Mesothelial cell of epicardium (in vitro differentiated cells): ENCODE measurements at places on chromosomes 2 and 18.

GRCh38 chr2:226497146-226497909 lies 302.3 kb downstream of the IRS1 start:
- DNase-seq, result no peak

DNA sequence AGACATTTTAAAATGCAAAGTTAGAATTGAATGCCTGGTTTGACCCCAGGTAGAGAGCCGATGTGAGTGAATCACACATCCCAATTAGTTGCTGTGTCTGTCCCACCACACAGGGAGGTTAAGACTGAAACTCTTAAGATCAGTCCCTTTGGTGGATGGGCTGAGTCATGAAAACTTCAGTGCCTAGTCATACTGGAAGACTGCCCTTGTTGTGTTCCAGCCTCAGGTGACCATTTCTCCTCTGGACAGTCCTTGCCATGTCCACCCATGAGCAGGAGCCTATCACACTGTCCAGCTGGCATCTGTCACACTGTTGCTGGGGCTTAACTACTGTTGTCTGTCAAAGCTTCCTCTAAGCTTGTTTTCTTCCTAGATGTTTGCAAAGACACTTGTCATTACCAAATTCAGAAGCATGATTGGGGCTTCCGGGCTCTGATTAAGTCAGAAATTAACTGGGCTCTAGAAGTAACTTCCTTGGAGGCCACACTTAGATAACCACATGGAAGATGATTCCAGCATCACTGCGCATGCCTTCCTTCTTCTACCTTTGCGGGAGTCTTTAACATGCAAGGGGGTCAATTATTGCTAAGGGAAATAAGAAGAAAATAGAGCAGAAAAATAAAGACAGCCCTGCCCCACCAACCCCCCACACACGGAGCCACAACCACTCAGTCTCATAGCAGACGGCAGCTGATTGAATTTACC lies 21.3 kb downstream of the CYRIA start:
- no peak for DNase-seq

DNA sequence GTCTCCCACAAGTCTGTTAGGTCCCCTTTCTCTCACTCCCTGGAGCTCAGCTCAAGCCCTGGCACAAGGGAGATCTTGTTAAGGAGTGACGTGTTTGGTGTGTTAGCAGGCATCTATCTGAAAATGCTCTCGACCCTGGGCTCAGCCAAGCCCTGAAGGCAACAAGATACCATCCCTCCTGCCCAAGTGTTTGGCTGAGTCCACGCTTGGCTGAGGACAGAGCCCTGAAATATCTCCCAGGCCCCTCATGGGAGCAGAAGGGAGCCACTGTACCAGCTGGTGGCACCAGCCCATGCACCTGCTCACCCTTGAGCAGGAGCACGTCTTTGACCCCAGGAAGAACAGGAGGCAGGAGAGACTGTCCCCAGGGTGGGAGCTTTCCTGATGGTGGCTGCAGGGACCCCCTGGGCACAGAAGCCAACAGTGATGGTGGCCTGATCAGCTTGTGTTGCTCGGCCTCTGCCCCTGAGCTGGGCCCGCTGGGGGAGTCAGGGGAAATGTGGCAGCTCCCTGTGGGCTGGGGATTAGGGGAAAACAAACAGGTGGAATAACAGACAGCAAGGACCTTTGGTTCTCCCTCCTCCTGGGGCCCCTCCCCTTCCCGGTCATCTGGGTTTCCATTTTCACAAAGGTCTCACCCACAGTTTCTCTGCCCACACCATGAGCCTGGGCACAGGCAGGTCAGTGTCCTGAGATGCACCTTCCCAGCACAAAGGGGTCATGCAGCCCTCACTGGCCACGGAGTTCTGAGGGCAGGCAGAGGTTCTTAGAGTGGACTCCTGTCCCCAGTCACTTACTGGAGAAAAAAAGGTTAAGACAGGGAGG lies 91.6 kb downstream of the RHOB start:
- no peak for DNase-seq

- no peak for DNase-seq
Measured at GRCh38 chr2:124973396-124973795, 948.3 kb downstream of the CNTNAP5 start.

- DNase-seq, result no peak
Measured at GRCh38 chr2:155424518-155424917, 726.0 kb downstream of the KCNJ3 start.

GRCh38 chr2:102463160-102463559 lies 9.9 kb upstream of the SLC9A4 start:
- DNase-seq, result no peak

DNA sequence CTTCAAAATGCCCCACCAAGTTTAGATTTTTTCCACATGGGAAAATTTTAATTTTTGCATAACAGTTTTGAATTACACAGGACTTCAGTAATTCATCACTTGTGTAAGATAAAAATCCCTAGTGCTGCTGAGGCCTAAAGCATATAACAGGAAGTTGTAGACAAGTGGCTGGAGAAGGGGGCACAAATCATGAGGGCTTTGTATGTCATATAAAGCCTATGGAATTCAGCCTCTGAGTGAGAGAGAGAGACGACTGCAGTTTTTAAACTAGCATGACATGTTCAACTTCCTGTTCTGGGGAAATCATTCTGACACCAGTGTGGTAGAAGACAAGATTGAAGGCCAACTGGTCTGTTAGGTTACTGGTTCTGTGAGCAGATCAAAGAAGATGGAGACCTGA lies 187.3 kb upstream of the CHST9 start:
- DNase-seq, result no peak

DNA sequence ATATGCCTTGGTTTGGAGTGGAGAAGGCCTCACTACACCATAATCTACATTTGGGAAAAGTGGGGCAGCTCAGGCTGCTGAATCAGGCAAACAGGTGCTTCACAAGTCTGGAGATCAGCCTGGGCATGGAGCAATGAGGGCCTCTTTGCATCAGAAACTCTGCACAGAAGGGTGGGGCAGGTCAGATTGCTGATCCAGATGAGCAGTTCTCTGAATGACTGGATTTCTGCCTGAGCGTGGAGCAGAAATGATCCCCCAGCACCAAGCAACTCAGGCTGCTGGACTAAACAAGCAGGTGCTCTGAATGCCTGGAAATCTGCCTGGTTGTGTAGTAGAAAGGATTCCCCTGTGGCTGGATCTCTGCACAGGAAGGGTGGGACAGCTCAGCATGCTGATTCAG lies 605.3 kb upstream of the ZNF804A start:
- DNase-seq, result no peak

DNA sequence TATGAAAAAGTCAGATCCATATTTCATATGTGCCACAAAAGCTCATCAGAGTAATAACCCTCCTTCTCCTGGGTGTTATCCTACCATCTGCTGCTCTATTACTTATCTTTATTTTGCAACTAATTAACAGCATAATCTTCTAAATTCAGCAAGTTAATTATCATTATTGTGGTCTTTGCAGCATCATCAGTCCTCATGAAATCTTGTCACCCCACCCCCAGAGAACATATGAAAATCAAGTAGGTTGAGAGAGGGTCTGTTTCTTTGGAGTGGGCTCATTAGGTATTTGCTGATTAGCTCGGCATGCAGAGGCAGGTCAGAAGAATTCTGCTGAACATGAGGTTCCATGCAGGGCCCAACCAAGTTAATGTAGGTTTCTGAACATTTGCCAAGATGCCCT lies 64.8 kb downstream of the ATF2 start:
- no peak for DNase-seq

GRCh38 chr2:217444932-217445331 lies 557.9 kb downstream of the TNS1 start:
- no peak for DNase-seq

GRCh38 chr2:237236188-237236587 lies 150.5 kb downstream of the COPS8 start:
- DNase-seq, result no peak

- no peak for DNase-seq
Measured at GRCh38 chr18:67590571-67591141, 74.1 kb upstream of the DSEL start.

- DNase-seq, result no peak
Measured at GRCh38 chr2:151632993-151633565, 101.2 kb downstream of the NEB start.

- no peak for DNase-seq
Measured at GRCh38 chr2:162317861-162318327, 590 bp downstream of the IFIH1 start.

GRCh38 chr2:170248574-170249393 lies 70.8 kb downstream of the MYO3B start:
- DNase-seq, result no peak

DNA sequence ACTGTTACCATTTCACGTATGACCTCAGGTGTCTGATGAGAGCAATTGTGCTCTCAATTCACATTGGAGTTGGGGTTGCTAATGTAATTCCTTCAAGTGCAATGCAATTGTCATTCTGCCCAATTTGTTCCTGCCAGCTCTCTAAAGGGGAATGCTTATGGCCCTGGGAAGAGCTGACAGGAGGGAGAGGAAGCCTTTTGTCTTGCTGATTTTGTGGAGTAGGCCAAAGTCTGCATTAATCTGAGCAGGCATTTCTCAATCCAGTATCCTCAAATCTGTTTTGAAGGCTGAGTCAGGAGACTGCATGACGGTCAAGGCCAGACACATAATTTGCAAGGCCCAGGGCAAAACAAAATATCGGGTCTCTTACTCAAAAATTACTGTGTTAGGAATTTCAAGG lies 326.4 kb upstream of the SPHKAP start:
- DNase-seq, result no peak

DNA sequence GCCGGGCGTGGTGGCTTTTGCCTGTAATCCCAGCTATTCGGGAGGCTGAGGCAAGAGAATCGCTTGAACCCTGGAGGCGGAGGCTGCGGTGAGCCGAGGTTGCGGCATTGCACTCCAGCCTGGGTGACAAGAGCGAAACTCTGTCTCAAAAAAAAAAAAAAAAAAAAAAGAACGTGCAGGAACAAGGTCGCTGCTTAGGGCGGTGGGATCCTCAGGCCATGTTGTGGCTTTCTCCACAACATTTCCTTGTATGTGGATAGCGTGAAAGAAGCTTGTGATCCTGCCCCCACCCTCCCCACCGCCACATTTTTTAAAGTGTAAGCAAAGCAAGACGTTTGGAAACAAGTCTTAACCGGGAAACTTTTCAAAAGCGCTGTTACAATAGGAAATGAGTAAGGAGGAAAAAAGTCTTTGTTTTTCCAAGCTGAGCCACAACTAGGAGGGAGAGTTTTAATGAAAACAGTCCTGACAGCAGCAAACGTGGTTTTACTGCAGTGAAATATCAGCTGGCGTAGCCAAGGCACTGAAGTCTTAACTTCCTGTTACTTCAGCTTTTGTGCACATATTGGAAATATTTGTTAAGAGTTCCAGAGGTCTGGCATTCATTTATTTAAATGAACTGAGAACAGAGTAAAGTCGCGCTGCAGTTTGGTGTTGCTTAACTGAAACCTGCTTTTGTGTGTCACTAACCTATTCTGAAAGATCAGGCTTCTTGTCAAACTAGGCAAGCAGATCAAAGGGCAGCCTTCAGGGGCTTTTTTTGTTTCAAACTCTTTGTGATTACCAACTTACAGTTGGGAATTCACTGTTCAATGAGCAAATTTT lies 3.8 kb downstream of the TGIF1 start:
- DNase-seq, result no peak

GRCh38 chr2:150167711-150168110 lies 319.8 kb downstream of the RND3 start:
- DNase-seq, result no peak

DNA sequence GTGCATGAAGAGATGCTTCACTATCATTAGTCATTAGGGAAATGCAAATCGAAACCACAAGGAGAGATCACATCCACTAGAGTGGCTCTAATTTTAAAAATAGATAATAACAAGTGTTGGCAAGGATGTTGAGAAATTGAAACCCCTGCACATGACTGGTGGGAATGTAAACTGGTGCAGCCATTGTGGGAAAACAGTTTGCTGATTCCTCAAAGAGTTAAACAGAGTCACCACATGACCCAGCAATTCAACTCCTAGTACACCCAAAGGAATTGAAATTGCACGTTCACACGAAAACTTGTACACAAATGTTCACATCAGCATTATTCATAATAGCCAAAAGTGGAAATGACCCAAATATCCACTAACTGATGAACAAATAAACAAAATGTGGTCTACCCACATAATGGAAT lies 179.5 kb downstream of the BCL2 start:
- no peak for DNase-seq

- DNase-seq, result no peak
Measured at GRCh38 chr2:160683206-160683605, 189.6 kb upstream of the RBMS1 start.

- no peak for DNase-seq
Measured at GRCh38 chr2:148643421-148643820, 1.1 kb upstream of the EPC2 start.

DNA sequence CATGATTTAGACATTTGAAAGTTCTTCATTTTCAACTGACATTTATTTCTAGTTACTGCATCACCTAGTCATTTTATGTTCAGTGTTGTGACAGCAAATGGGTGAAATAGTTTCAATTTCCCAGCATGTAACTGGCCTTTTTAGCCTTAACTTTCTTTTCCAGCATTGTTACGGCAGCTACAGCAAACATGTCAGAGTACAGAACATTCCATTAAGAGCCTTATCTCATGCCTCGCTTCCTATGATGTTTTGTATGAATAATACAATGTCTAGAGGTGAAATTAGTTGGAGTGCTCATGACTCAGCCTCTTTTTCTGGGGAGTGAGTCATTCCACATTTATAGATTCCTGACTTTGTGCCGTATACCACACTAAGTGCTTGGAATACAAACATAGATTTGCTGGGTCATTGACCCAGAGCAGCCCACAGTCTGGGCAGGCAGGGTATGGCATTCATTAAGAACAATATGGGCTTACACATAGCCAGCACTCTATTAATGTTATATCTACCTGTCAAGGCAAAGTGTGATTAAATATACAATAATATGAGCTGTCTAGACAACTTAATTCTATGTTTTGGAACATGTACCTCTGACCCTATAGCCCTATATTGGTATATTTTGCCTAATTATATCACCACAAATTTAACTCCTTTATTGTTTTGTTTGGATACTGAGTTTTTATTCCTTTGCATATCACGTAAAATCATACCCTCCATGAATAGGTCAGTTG lies 72.2 kb downstream of the MAP2 start:
- no peak for DNase-seq

DNA sequence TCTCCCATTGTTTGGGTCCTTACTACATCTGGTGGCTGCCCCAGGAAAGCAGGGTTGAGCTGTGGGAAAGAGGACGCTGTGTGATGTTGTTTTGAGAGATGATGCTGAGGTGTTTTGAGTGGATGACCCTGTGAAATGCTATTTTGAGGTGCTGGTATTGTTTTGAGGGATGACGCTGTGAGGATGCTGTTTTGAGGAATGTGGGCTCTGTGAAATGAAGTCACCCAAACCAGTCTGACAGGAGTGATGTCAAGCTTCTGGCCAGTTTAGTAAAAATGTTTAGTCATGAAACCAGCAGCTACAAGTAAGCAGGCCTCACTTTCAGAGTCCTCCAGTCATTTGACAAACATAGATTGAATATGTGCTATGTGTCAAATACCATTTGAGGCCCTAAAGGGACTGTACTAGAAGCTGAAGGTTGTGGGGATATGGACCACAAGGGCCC lies 16.1 kb upstream of the PUM2 start:
- no peak for DNase-seq

DNA sequence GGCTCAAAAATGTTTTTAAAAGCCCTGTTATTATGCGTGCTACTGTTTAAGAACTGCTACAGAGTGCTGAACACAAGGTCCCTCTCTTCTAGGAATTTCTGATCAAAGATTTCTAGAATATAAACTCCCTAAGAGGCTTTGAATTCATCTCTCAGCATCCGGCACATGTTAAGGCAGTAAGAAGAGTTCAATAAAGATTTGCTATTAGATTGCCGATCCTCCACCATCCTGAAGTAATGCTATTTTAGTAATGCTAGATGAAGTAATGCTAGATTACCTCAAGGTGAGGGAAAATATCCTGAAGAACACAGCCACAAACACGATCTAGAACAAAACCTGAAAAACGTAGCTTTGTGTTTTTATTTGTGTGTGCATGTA lies 949 bp upstream of the MYL12B start:
- no peak for DNase-seq
